ENCODE measurements at places on chromosomes 1 and 21. TPM values are rescaled to one million over a fixed set of nuclear protein-coding genes. Genes with fewer than 3 reads are reported as not detected.

AMY1A gene
- not detected for total RNA-seq

OPTC gene
- not detected for total RNA-seq

MROH9 gene
- total RNA-seq = not detected

SLAMF6 gene
- total RNA-seq = not detected

BACE2 gene
- total RNA-seq = 33.3 TPM
